ENCODE measurements at places on chromosomes 2 and 18.

DNA sequence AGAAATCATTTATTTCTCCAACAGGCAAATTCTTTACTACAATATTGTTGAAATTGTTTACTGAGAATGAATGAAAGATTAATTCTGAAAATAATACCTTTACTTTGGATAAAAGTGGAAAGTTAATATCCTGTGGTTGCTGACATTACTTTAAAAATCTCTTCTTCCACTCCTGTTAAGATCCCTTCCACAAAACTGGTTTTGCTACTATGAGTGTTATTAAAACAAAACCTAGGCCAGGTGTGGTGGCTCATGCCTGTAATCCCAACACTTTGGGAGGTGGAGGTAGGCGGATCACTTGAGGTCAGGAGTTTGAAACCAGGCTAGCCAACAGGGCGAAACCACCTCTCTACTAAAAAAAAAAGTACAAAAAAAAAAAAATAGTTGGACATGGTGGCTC is 123.9 kb upstream of the CCDC150 start:
- no peak for DNase-seq

- DNase-seq: peak; percentile 61
Observed at GRCh38 chr2:207432453-207432852, 97.3 kb upstream of the CREB1 start.

- DNase-seq: no peak
Observed at GRCh38 chr18:13804305-13804704, 19.6 kb upstream of the MC5R start.

- DNase-seq: no peak
Observed at GRCh38 chr2:16248571-16249105, 308.3 kb downstream of the MYCN start.

GRCh38 chr2:7368211-7368610 is 451.0 kb downstream of the RNF144A start:
- no peak for DNase-seq

- DNase-seq: peak; percentile 58
Observed at GRCh38 chr2:224650815-224651439, 65.2 kb downstream of the CCDC195 start.

DNA sequence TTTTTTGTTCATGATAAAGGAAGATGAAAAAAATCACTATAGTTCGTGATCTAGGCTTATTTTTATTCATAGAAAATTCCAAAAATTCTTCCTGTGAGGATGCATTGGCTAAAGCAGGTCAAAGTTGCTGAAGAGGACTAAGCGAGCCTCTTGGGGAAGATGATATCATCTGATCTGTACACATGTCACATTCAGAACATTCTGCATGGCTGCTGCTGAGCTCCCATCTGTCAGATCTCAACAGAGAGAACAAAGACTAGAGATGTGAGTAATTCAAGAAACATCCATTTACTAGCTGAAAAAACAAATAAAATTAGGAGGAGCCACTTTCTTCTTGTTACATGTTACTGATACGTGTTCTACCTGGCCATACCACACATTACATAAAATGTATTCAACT is 518.6 kb upstream of the FSIP2 start:
- no peak for DNase-seq

GRCh38 chr2:20465716-20466394 is 19.0 kb downstream of the RHOB start:
- DNase-seq: no peak

GRCh38 chr2:218005028-218005427 is 2.2 kb upstream of the TNS1 start:
- no peak for DNase-seq

DNA sequence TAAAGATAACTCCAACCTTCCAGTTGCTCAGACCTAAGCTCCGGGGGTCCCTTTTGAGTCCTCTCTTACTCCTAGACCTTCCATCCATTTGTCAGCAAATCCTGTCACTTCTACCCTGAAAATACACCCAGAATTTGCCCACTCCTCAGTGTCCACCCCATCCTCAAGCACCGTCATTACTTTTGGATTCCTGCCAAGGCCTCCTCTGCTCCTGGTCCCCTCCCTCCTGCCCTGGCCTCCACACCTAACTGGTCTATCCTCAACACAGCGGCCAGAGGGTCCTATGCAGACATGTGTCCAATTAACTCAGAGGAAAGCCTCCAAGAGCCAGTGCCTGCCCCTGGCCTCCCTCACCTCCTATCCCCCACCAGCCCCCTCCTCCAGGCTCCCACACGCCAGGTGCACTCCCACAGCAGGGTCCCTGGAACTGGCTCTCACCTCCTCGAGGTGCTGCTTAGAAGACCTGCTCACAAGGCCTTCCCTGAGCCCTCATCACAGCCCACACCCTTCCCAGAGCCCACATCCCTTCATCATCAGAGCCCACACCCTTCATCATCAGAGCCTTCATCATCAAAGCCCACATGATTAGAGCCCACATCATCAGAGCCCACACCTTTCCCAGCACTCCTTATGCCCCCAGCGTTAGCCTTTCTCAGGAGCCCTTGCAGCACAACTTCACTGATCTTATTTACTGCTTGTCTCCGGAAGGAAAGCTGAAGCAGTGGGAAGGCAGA is 20.4 kb downstream of the FAM178B start:
- no peak for DNase-seq
